Activated CD4-positive, alpha-beta T cell treated with anti-CD3 and anti-CD28 coated beads for 48 hours (primary cell): ENCODE measurements at places on chromosomes 12 and 14.

- DNase-seq, result no peak
These were observed 22.8 kb downstream of the TPCN1 start for GRCh38 chr12:113244047-113244460.

DNA sequence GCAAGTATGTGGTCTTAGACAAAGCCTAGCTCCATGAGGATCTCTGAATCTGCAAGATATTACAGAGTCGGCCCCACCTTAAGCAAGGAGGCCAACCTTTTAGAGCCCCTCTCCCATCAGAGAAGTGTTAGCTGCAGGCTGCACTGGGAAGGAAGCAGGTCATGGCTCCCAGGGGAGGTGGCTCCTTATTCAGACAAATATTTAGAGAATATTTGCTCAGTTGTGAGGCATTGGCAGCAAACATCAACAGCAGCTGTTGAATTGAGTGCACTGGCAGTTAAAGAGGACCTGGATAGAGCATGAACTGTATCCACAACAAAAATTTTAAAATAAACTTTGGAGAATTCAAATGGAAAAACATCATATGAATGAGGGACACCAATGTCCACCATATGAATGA, 44.7 kb downstream of the FSCB start:
- no peak for DNase-seq

GRCh38 chr14:69246331-69246730, 13.6 kb upstream of the GALNT16 start:
- no peak for DNase-seq

- DNase-seq, result peak; percentile 81
These were observed 8.4 kb downstream of the GPRC5A start for GRCh38 chr12:12899530-12900380.

- peak; percentile 24 for DNase-seq
These were observed 42.2 kb upstream of the FBXO33 start for GRCh38 chr14:39474416-39474911.

GRCh38 chr12:11641522-11641921, 8.0 kb upstream of the ETV6 start:
- DNase-seq, result no peak

GRCh38 chr12:115407723-115408122, 723.7 kb upstream of the TBX3 start:
- DNase-seq, result no peak

DNA sequence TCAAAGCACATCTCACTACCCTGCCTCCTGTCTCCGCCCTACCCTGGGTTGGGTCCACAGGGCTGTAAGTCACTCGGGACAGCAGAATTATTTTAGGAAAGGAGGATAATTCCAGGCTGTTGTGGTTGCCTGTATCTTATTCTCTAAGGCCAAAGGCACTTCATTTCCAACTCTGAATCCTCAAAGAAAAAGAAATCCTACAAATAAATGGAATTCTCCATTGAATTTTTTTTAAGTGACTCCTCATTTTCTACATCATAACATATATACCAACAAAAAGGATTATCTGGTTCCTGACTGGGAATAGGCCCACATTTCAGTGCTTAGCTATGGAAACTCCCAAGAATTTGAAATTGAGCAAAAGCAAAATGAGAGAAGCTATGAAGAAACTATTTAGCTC, 186.4 kb downstream of the ITPR2 start:
- DNase-seq, result no peak

- DNase-seq, result no peak
These were observed 506.8 kb upstream of the FBXO33 start for GRCh38 chr14:39939023-39939422.

- DNase-seq, result no peak
These were observed 6.3 kb downstream of the MGAT4C start for GRCh38 chr12:86249851-86250250.

DNA sequence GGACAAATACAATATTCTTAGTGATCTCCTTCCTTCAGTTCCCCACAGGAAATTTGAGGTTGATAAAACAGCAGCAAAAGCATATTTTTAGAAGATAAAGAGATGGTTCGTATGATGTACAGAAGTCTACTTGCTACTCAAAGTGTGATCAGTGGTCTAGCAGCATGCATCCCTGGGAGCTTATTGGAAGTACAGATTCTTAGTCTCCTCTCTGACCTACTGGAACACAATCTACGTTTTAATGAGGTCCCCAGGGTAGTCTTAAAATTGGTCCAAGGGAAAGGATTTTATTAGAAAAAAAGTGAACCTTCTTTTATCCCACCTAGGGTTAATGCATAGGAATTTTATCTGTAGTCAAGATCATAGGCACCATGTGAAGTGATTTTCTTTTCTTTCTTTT, 703.4 kb downstream of the NRXN3 start:
- DNase-seq, result no peak

- DNase-seq, result no peak
These were observed 36.7 kb downstream of the SLC25A47 start for GRCh38 chr14:100359881-100360280.

DNA sequence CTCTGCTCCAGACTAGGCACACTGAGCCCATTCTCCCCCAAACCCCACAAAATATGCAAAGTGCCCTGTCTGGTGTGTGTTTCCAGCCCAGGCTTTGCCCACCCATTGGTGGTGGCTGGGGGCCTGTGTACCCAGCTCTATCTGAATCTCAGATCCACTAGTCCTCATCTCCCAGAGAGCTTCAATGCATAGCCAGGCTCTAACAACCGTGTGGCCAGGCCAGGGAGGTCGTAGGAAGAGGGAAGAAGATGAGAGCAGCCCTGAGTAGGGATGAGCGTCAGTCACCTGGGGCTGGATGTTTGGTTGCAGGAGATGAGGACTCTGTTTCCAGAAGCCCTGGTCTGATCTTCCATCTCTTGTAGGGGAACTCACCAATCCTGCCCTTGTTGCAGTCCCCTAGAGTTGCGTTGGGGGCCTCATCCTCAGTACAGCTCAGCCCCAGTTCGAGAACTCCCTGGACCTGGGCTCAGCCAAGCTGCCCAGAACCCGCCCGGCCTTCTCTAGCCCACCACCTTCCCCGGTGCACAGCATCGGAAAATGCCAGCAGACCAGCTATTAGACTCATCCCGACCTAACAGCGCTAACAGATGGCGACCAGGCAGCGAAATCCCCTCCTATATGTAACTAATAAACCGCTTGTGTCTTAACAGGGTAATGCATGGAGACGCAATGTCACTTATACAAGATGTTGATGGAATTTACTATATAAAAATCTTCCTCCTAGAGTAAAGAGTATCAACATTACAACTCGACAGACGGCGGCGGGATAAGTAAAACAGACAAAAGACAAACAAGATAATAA, 3.2 kb upstream of the LHX5 start:
- DNase-seq, result no peak

DNA sequence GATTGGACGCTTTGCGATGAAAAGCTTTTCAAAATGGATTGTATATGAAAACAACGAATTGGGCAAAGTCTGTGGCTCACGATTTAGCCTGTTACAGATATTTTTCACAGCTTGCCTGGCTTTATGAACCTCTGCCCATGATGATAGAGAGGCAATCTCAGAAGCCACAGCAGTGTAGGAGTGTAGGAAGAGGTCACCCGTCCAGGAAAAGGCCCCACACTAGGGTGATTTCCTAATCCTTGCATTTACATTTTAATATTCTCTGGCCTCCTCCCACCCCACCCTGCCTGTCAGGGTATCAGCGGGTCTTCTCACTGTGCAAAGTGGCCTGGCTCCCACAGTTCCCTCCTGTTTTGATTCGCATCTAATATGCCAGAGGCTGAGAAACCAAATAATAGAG, 81.8 kb upstream of the FOXN3 start:
- DNase-seq, result no peak
